ENCODE measurements at places on chromosomes 12 and 14.

GRCh38 chr14:60102389-60102788 is 10.7 kb downstream of the PCNX4 start:
- no peak for DNase-seq

DNA sequence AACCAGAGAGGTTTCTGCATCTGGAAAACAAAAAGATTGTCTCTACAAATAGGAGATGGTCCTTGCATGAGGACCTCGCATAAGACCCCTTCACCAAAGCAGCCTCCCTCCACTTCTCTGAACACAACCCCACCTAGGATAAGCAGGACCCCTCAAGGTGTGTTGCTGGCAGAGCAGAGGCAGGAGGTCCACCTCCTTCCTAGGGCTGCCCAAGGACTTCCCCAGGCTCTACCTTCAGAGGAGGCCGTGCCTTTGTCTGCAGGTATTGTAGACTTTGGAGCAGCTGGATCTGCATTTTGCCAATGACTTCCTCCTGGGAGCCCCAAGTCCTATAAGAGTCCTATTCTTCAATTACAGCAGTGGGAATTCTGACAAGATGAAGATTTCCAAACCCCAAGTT is 67.3 kb upstream of the TSPAN11 start:
- DNase-seq, result no peak

GRCh38 chr14:53386362-53386761 is 233.2 kb upstream of the DDHD1 start:
- DNase-seq, result no peak

DNA sequence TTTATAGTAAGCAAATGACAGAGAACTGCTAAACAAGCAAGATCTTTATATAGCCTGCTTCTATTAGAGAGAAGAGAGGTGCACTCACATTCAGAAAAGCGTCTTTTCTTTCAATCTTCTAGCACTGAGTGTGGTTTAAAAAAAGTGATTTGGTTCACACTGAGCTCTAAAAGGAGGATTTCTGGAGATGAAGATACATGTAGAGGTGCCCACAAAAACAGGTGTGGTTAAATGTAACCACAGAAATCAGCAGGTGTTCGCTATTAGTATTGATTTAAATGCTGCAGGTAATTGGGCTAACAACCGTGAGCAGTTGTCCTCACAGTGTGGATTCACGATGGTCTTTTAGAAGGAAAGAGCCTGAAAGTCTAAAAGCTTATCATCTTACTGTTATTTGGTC is 10.7 kb downstream of the PKP2 start:
- no peak for DNase-seq
